ENCODE measurements at places on chromosomes 4 and X.

GRCh38 chr4:95360256-95360903 lies 188.4 kb downstream of the UNC5C start:
- no peak for DNase-seq

DNA sequence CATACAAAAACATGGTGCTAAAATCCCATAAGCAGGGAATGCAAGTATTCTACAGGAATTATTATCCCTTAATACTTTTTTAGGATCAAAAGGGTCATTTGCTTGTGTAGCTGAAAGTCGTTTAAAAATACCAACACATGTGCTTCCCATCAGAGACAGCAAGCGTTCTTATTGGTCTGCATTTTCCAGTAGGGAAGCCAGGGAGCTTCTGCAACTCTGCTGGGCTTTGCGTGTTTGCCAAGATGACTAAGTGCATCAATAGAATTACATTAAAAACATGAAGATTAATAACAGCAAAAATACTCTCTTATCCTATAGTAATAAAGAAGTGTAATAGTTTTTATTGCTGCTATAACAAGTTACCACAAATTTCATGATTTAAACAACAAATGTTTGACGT lies 111.2 kb downstream of the QDPR start:
- DNase-seq: no peak

DNA sequence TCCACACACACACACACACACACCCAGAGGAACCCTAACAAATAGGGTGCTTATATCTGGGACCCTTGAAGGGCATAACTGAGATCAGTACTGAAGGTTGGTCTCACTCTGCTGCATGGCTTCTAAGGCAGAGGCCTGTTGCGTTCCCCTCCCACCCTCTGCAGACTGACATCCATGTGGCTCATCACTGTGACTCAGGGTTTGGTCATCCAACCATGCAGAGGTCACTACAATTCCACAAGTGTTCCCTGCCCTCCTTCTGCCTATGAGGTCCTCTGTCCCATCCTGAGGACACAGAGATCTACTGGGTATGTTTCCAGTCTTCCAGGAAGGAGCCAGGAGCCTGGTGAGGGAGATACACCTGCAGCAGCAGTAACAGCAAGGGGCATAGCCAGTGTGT lies 55.8 kb downstream of the XAGE2 start:
- no peak for DNase-seq

DNA sequence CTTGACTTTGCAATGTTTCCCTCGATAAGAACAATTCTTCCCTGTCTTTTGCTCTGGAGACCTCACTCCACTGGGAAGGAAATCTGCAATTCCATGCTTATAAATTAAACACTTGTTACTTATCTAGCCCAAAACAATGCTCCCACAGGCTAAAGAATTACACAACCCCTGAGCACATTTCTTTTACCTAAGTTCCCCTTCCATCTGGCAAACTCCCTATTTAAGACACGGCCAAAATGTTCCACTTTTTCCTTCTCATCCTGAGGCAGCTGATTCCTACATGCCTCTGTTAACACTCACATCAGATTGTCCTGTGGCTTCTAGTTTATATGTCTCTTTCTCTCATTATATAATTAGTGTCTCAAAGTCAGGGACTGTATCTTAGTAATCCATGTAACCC lies 211.7 kb downstream of the COX18 start:
- DNase-seq: no peak

DNA sequence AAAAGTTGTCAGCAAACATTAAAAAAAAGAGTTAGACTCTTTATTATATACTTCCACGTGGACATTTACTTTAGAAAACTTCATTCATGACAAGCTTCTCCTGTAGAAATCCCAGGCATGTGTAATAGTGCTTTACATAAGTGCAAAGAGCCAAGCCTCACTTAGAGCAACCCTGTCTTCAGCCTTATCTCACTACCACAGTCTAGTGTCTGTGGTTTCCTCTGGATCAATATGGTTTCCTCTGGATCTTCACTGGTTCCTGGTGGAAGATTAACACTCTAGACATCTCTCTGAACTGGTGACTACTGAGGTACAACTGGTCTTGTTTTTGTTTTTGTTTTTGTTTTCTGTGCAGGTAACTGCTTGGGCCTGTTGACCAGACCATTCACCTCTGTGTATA lies 18.4 kb upstream of the ARMCX5 start:
- DNase-seq: no peak
